ENCODE measurements at places on chromosomes 1 and 21.

DNA sequence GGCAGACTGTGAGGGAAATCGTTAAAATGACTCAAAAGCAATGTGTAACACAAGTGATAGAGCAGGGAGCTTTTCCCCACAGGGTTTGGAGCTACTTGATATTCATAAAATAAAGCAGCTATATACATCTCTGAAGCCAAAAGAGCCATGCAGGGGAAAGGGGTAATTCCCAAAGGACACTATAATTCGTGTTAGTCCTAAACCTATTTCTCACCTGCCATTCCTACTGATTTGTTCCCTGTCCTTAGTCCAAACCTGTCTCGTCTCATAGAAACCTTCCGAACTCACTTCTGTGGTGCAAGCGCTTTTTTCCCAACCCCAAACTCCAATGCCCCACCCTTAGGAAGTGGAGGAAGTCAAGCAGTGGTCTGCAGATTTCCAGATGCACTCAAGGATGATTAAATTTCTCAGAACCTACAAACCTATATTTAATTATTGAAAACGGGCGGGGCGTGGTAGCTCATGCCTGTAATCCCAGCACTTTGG lies 946 bp upstream of the HNRNPR start:
- H3K27me3 ChIP-seq: no peaks in the 10 kb centered on the region
- H3K4me1 ChIP-seq: peaks cover 19% of the 10 kb centered on the region
- peak; percentile 27 for DNase-seq
- H3K36me3 ChIP-seq: no peaks in the 10 kb centered on the region

GRCh38 chr1:19529664-19530063 lies 44.3 kb upstream of the CAPZB start:
- no peak overlapping the region for H3K27ac ChIP-seq
- H3K36me3 ChIP-seq: no peaks in the 10 kb centered on the region
- no peaks in the 10 kb centered on the region for H3K27me3 ChIP-seq
- no peak overlapping the region for H3K4me3 ChIP-seq
- no peak for DNase-seq
- no peaks in the 10 kb centered on the region for H3K4me1 ChIP-seq

DNA sequence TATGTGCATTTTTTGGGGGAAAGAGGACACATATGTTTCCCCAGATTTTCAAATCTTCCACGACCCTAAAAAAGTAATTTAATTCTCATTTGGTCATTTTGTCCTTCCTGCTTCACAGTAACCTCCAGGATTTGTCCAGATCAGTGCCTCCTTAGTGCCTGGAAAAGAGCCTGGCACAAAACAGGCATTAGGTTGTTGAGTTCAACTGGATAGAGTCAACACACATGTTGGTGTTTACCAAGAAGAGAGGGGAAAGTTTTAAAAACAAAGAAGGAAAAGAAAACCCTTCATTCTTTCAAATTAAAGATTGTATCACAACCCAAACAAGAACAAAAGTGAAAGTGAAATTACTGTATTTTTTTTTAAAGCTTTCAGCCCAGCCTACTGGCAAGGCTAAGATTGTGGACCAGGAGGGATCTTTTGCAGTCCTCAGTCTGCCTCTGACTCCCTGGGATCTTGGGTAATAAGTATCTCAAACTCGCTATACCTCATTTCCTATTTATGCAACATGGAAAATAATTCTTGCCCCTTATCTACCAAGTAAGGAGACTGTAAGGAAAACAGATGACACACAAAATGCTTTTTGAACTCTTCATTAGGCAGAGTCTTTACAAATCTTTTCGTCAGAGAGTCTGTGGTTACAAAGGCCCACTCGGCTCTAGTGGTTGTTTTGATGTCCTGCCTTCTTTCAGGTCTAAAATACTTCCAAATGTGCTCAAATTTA lies 57.8 kb downstream of the ZNF281 start:
- H3K4me1 ChIP-seq: no peaks in the 10 kb centered on the region
- no peaks in the 10 kb centered on the region for H3K27me3 ChIP-seq
- H3K36me3 ChIP-seq: no peaks in the 10 kb centered on the region
- H3K27ac ChIP-seq: no peak overlapping the region
- no peak for DNase-seq
- no peak overlapping the region for H3K4me3 ChIP-seq

DNA sequence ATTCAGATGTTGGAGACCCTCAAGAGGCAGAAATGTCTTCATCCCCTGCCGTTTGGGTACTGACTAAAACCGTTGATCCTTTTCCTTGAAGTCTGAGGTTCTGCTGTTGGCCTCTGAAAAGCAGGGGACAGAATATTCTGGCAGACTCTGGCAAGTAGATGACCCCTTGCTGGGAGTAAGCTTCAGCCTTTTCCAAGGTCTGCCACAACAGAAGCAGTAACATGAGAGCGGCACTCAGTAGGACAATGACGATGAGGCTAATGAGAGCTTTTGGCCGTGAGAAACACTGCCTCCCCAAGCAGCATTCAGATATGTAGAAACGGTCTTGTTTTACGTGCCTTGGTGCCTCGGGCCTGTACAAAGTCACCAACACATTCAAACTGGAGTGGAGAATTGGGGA lies 143.7 kb downstream of the ST6GALNAC5 start:
- DNase-seq: no peak
- H3K4me1 ChIP-seq: no peaks in the 10 kb centered on the region
- H3K27ac ChIP-seq: no peak overlapping the region
- H3K36me3 ChIP-seq: no peaks in the 10 kb centered on the region
- H3K27me3 ChIP-seq: no peaks in the 10 kb centered on the region
- H3K4me3 ChIP-seq: no peak overlapping the region

DNA sequence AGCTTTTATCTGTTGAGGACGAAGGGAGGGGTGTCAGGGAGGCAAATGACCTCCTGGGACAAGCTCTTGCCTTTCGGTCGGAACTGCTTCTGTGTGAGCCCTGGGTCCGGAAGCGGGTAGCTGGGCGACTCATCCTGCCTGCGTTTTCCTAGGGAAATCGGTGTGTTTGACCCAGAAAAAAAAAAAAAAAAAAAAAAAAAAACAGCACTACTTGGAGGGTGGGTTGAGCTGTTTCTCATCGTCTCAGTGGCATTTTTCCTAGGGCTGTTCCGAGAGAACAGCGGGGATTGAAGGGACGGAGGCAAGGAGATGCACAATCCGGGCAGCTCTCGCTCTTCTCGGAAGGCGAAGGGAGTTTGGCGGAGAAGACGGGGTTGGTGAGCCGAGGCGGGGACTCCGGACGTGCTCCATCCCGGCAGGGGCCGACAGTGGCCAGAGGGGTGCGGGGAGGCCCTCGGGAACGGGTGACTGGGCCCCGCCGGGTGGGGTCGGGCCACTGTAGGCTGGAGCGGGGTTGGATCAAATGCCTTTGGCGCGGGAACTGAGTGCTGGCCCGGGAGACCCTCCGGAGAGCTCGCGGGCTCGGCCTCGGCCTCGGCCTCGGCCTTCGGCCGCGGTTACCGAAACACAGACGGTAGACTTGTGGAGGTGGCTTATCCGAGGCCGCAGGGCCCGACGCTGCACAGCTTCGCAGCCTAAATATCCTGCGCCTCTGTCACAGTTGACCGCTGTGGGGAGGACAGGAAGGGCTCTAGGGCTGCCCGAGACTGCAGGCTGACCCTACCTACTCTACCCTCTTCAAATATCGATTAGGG lies 2.4 kb upstream of the BARHL2 start:
- no peak for DNase-seq
- no peak overlapping the region for H3K27ac ChIP-seq
- H3K4me3 ChIP-seq: no peak overlapping the region

GRCh38 chr1:3610527-3611169 lies 660 bp downstream of the MEGF6 start:
- H3K27me3 ChIP-seq: no peaks in the 10 kb centered on the region
- no peak overlapping the region for H3K27ac ChIP-seq
- DNase-seq: no peak
- H3K36me3 ChIP-seq: no peaks in the 10 kb centered on the region
- peaks cover 38% of the 10 kb centered on the region for H3K4me1 ChIP-seq

DNA sequence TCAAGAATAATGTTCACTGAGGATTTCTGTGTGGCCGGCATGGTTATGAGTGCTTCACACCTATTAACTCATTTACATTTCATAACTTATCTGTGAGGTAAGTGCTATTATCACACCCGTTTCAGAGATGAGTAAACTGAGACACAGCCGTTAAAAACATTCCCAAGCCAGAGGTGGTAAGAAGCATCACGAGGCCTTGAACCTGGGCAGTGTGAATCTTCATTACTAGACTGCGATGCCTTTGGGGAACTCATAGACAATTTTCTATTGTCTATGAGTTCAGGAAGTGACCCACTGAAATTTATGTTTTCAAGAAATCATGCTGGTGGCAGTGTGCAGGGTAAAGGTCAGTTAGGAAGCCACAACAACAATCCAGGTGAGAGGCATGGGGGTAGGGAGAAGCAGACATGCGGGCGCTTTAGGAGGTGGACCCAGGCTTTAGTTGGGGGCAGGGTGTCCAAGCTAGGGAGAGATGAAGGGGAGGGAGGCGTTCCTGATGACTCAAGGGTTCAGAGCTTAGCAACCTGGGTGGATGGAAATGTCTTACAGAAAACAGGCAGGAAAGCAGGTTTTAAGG lies 14.5 kb downstream of the GNG12 start:
- H3K27me3 ChIP-seq: no peaks in the 10 kb centered on the region
- H3K4me1 ChIP-seq: no peaks in the 10 kb centered on the region
- DNase-seq: peak; percentile 38
- H3K36me3 ChIP-seq: no peaks in the 10 kb centered on the region
- no peak overlapping the region for H3K4me3 ChIP-seq

GRCh38 chr1:12454406-12455391 lies 163.3 kb downstream of the DHRS3 start:
- no peak overlapping the region for H3K27ac ChIP-seq
- no peak overlapping the region for H3K4me3 ChIP-seq
- H3K36me3 ChIP-seq: peaks cover 2% of the 10 kb centered on the region
- no peaks in the 10 kb centered on the region for H3K27me3 ChIP-seq

- H3K36me3 ChIP-seq: no peaks in the 10 kb centered on the region
- no peaks in the 10 kb centered on the region for H3K27me3 ChIP-seq
- H3K27ac ChIP-seq: no peak overlapping the region
- H3K4me3 ChIP-seq: no peak overlapping the region
- no peak for DNase-seq
These were observed 16.6 kb downstream of the TSNAX start for GRCh38 chr1:231544943-231545592.

GRCh38 chr1:15515022-15515663 lies 8.9 kb downstream of the CASP9 start:
- no peak overlapping the region for H3K27ac ChIP-seq
- H3K4me1 ChIP-seq: no peaks in the 10 kb centered on the region
- H3K27me3 ChIP-seq: no peaks in the 10 kb centered on the region
- no peak overlapping the region for H3K4me3 ChIP-seq
- no peaks in the 10 kb centered on the region for H3K36me3 ChIP-seq

DNA sequence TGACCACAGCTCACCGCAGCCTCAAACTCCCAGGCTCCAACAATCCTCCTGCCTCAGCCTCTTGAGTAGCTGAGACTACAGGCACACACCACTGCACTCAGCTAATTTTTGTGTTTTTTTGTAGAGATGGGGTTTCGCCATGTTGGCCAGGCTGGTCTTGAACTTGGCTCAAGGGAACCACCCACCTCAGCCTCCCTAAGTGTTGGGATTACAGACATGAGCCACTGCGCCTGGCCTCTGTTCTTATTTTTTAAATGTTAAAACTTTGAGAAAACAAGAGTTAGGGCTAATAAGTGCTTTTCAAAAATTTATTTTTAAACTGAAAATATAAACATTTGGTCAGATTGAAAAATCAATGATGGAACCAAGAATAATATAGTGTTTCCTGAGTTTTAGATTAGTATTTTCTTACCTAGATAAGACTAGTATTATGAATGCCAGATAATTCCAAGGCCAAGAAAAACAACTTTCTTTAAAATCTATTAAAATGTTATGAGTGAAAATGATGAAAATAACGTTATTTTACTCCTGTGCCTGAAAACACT lies 66.2 kb upstream of the S1PR1 start:
- H3K36me3 ChIP-seq: no peaks in the 10 kb centered on the region
- no peaks in the 10 kb centered on the region for H3K4me1 ChIP-seq
- H3K27ac ChIP-seq: no peak overlapping the region

- no peak overlapping the region for H3K27ac ChIP-seq
- no peaks in the 10 kb centered on the region for H3K27me3 ChIP-seq
- H3K4me1 ChIP-seq: no peaks in the 10 kb centered on the region
- DNase-seq: peak; percentile 5
- peak overlapping the region; percentile 17 for H3K4me3 ChIP-seq
These were observed 221.4 kb upstream of the PKN2 start for GRCh38 chr1:88462488-88463261.

- H3K27me3 ChIP-seq: no peaks in the 10 kb centered on the region
- H3K27ac ChIP-seq: no peak overlapping the region
- DNase-seq: no peak
- no peaks in the 10 kb centered on the region for H3K36me3 ChIP-seq
- H3K4me1 ChIP-seq: no peaks in the 10 kb centered on the region
These were observed 99.1 kb downstream of the CLEC20A start for GRCh38 chr1:178397678-178398077.

DNA sequence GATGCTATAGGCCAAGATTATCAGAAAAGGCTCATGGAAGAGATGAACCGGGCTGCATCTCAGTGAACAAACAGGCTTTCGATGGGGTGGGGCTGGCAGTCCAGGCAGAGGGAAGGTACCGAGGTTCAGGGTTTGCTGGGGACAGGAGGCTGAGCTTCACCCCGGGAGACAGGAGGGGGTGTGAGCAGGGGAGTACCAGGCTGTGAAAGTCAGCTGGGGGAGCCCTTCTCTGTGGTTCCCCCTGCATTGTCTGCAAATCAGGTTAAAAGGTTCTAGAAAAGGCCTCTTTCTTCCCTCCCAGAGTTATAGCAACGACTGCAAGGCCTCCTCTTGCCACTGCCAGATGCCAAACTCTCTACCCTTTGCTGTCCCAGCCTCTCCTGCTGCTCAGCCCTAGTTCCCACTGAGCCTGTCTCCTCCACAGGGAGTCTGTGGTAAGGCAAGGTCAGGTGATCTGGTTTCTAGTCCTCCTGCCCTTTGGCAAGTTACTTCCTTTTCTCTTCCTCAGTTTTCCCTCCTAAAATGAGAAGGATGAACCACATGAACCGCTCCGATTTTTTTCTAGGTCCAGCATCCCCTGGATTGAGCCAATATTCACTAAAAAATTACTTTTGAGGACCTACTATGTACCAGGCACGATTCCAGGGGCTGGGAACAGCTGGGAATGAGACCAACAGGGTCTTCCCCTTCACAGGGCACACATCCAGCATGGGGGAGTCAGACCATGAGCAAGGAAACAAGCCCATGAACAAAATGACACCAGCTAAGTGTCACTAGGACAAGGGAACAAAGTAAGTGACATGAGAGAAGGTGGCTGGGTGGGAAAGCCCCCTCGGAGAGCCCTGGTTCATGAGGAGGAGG lies 7.2 kb downstream of the LAD1 start:
- H3K27me3 ChIP-seq: no peaks in the 10 kb centered on the region
- peaks cover 6% of the 10 kb centered on the region for H3K36me3 ChIP-seq
- no peak overlapping the region for H3K4me3 ChIP-seq
- DNase-seq: no peak

- H3K27me3 ChIP-seq: no peaks in the 10 kb centered on the region
- no peak overlapping the region for H3K4me3 ChIP-seq
- H3K36me3 ChIP-seq: no peaks in the 10 kb centered on the region
- no peaks in the 10 kb centered on the region for H3K4me1 ChIP-seq
- H3K27ac ChIP-seq: no peak overlapping the region
These were observed 263.5 kb downstream of the SETD4 start for GRCh38 chr21:35796844-35797243.
